IMR-90 (cell line): ENCODE measurements at places on chromosomes 5 and 9. TPM values are rescaled to one million over a fixed set of nuclear protein-coding genes. Genes with fewer than 3 reads are reported as not detected.

DNA sequence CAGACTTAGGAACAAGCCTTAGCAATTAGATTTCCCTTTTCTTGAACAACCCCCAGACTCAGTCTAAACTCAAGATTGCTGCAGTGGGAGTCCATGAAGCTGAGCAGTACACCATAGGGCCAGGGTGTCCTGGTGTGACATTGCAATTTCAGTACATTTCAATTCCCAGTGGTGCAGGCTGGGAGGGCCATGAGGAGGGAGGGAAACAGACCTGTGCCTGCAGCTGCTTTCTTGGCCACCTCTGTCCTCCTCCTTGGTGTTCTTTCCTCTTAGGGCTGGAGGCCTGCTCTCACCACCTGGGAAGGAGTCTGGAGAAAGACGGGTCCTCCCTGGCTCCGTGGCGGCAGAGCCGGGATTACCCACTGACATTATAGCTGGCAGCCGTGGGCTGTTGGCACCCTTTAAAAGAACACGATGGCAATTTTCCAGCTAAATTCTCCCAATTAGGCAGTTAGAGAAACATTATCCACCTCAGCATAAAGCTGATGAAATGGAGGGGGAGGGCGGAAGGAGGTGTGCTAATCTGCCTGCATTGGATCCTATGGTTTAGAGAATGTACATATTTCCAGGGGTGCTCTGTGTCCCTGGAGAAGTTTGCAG lies 186.4 kb downstream of the SLIT3 start:
- no peak for DNase-seq

- DNase-seq: no peak
These were observed 224.9 kb downstream of the MAT2B start for GRCh38 chr5:163730206-163730756.

DNA sequence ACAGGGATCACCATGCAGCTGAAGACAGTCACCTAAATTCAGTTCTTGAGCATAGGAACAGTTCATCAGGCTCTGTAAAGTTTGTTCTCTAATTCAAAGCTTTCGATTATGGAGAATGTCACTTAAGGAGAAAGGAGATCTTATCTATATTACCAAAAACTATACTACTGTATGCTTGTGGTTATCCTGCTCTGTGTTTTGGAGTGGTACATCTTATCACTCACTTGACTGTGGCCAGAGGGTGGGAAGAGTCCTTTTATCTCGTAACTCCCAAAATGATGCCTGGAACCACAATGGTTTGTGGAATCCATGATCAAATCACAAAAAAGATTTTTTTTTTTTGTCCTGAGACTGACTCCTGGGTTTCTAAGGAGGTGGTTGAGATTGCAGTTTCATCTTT lies 230.7 kb downstream of the COMMD10 start:
- no peak for DNase-seq

DNA sequence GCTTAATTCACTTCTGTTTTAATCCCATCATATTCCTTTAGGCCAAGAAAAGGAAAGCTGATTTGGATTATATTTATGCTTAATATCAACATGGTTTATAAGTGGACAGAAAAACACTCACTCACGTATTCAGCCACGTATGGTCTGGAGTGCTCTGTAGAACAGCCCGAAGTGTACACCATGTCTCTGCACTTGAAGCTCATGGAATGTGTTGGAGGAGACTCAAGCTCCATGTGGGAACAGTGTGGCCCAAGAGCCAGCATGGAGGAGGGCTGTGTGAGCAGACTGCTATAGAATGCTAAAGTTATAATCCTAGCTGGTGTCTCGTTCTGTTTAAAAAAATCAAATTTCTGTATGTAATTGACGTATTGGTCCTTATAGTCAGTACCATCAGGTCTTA lies 32.9 kb downstream of the OTULINL start:
- no peak for DNase-seq

DNA sequence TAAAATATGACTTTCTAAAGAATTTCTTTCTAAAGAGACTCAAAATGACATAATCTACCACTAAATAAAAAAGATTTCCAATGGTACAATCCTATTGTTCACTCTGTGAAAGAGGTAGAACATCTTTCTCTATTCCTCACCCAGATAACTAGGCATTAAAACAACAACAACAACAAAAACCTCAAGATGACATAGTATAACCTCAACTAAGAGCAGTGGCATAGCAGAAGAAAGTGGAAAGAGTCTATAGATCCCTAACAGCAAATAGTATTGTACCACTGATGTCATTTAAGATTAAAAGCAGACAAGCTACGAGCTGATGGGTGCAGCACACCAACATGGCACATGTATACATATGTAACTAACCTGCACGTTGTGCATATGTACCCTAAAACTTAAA lies 29.9 kb downstream of the RAPGEF6 start:
- no peak for DNase-seq

DNA sequence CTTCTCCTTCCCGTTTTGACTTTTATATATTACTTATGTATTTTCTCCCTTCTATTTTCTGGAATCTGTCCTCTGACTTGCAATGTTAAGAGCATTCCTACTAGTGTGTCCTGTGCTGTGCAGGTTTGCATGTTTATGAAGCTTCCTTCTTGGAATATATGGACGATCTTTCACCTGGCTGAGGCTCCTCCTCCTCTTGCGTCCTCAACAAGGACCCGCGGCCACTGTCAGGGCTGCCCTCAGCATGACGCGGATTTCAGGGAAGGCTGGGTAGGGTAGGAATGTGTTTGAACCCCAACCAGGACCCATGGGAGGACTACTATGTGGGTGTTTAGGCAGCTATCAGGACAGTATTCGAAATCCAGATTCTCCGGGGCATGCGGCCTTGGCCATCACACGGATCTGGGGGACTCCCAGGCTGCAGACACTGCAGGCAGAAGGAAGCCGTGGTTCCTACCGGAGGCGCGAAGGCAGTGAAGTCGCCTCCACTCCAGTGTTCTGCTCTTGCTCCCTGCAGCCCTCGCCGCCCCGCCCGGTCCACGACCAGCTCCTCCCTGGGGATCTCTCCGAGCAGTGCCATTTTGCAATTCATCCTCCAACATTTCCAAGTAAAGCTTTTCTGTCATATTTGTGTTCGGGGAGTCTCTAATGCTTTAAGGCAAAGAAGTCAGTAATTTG lies 37.0 kb upstream of the OSMR start:
- DNase-seq: no peak

GRCh38 chr5:83715236-83716065 lies 5.2 kb downstream of the HAPLN1 start:
- no peak for DNase-seq

DNA sequence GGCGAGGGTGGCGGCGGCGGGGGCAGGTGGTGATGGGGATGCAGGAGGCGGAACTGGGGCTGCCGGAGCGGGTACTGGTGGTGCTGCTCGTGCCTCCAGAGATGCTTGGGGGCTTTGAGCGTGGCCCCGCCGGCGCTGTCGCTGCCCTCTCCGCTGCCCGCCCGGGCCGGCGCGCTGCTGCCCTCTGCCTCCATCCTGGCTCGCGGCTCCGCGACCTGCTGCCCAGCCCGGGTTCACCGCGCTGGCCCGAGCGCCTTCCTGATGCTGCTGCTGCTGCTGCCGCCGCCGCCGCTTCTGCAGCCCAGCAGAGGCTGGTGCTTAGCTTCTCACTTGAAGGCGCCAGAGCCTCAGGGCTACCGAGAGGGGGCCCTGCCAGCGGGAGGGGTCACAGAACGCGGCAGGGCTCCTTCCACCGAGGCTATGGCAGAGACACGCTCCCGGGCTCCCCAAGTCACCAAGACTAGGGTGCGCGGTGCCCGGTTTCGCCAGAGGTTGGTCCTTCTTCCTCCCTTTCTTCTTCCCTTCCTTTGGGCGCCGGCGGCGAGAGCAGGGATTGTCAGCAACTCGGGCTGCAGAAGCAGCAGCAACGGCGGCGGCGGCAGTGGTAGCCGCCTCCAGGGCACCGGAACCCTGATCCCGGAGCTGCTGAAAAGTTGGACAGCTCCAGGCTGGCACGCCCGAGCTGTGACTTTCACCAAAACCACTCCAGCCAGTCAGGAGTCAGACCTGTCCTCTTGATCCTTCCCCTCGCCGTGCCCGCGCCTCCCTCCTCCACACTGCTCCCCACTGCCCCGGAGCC lies at the start of gene PDE4D:
Gene PDE4D, minus strand, starts transcription at position 298 of the 799 bp plus-strand sequence.
- peak; percentile 38 for DNase-seq

- no peak for DNase-seq
These were observed 1810.7 kb upstream of the CDH6 start for GRCh38 chr5:29382780-29383179.

- peak; percentile 25 for DNase-seq
These were observed 9.9 kb upstream of the ALDOB start for GRCh38 chr9:101445353-101446029.

GRCh38 chr9:127977009-127977883 lies 3.5 kb downstream of the EEIG1 start:
- DNase-seq: no peak

DNA sequence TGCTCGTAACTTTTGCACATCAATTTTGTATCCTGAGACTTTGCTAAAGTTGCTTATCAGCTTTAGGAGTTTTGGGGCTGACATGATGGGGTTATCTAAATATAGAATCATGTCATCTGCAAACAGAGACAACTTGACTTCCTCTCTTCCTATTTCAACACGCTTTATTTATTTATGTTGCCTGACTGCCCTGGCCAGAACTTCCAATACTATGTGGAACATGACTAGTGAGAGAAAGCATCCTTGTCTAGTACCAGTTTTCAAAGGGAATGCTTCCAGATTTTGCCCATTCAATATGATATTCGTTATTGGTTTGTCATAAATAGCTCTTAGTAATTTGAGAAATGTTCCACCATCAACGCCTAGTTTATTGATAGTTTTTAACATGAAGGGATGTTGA lies 65.4 kb upstream of the CDH12 start:
- DNase-seq: no peak

- peak; percentile 28 for DNase-seq
These were observed at the start of gene HSDL2 for GRCh38 chr9:112380102-112380824. TSS of gene HSDL2 (plus strand) at chr9:112380108. CDS start at chr9:112380164, 56 bp downstream.

DNA sequence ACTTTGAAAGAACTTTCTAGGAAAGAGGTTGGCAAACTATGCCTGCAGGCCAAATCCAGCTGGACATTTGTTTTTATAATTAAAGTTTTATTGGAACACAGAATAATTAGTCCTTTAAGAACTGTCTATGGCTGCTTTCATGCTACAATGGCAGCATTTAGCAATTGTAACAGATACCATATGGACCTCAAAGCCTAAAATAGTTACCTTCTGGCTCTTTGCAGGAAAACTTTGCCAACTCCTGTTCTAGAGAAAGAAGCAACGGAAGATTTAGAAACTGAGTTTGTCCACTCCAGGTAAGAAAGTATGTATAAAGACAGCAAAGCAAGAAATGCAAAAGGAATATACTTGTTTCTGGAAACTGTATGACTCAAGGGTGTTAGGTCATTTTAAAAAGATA lies 281.7 kb upstream of the TRPM3 start:
- no peak for DNase-seq

DNA sequence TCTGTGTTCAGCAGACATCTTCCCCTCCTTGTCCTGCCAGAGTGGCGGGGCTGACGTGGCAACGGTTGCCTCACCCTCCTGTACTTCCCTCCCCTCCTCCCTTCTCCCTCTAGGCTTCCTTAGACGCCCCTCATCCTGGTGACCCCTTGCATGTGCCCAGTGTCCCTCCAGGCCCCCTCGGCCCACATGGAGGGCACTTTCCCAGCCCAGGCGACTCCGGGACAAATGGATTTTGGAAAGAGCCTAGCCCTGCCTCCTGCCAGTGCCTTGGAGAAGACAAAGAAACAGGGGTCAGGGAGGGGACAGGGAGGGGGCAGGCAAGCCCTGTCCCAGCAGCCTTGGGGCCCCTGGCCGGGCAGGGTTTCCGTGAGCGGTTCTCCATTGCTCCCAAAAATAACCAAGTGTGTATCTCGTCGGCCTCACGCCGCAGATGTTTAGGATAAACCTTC lies 38.3 kb upstream of the NEURL1B start:
- DNase-seq: no peak

- no peak for DNase-seq
These were observed 30.9 kb downstream of the ZFR start for GRCh38 chr5:32413466-32414263.

DNA sequence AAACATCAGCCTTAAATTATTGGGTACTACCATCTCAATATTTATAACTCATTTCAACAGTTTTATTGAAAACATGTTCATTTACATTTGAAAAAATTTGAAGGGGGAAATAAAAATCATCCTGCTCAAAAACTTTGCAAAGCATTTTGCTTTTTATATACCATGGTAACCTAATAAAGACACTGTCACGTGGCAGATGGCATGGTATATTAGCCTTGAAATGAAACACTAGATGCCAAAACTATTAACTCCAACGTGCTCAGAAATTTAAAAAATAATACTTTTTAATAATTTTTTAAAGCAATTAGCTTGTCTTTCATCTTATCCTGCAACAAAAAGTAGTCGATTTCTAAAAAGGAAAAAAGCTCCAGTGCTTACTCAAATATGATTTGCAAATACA lies 88.6 kb upstream of the NFIB start:
- DNase-seq: no peak

- peak; percentile 8 for DNase-seq
These were observed 324.4 kb upstream of the ADAMTSL1 start for GRCh38 chr9:18149471-18150011.

DNA sequence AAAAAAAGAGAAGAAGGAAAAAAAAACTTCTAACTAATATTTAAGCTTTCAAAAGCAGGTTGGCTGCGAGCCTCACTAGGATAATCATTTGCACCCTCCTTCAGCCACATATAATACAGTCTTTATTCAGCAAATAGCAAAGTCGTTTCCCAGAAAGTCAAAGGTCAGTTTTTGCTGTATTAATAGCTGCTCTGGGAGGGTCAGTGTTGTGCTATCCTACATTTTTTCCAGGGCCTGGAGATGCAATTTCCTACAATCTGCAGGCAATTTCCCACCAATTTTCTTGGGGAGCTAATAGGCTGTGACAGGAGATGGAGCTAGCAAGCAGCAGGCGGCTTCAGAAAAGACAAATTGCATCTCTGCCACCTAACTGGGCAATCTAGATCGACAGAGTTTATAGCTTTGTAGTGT lies 136.8 kb downstream of the TLE1 start:
- DNase-seq: no peak

- DNase-seq: no peak
These were observed 32.4 kb downstream of the CTNNAL1 start for GRCh38 chr9:108980893-108981292.

- no peak for DNase-seq
These were observed 157.5 kb upstream of the SGCD start for GRCh38 chr5:156169495-156169894.

GRCh38 chr5:125113328-125113727 lies 366.9 kb upstream of the ZNF608 start:
- no peak for DNase-seq

- peak; percentile 71 for DNase-seq
These were observed 31.8 kb upstream of the CKS2 start for GRCh38 chr9:89278997-89279739.

The BRD8 gene
- total RNA-seq: 35.8 and 36.9 TPM in 2 replicates

The HAVCR1 gene
- total RNA-seq: not detected in 2 replicates

The SPATA31E1 gene
- not detected in 2 replicates for total RNA-seq

The RNF224 gene
- not detected in 2 replicates for total RNA-seq

The ABCA1 gene
- total RNA-seq: 43.6 and 52.2 TPM in 2 replicates

The ACTBL2 gene
- total RNA-seq: 1.6 and 1.7 TPM in 2 replicates

The TRIM23 gene
- 28.9 and 33.1 TPM in 2 replicates for total RNA-seq

The FASTKD3 gene
- total RNA-seq: 12.7 and 19.7 TPM in 2 replicates

The CDX1 gene
- 0.18 TPM in 1 of 2 replicates, not detected in the other for total RNA-seq
